CD4-positive, alpha-beta T cell treated with Interleukin-15 for 1 hour (primary cell): ENCODE measurements at places on chromosomes 5 and 9.

GRCh38 chr5:137831526-137831925 lies 36.1 kb upstream of the MYOT start:
- DNase-seq, result no peak

DNA sequence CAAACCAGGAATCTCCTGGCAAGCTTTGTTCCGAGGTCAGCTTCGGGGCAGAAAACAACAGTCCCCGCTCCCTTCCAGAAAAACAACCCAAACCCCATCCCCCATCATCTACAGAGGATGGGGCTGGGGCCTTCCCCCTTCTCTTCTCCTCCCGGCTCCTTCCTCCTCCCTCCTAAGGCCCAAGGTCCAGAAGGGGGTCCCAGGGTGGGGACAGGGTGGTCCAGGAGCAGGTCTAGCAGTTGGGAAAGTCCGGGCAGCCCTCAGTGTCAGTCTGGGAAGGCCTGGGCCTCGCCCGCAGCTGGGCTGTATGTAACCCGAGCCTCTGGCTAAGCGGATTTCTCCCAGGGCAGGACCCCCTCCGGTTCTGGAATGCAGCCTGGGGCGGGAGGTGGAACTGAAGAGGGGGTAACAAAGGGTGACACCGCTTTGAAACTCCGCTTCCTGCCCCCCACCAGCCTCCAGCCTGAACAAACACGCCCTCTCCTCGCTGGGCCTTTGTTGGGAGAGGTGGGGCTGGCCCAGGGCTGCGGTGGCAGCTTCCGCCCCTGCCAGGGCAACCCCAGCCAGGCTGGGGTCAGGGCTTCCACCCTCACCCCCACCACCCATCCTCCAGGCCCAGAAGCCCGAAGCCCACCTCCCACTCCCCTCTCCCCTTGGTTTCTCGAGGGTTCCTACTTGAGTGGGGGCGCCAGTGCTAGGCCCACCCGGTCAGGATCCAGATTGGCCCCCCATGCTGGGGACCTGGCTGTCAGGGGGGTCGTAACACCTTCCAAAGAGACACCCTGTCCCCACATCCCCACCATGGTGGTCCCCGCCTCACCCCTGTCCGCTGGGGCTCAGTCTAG lies 63.5 kb downstream of the C9orf50 start:
- no peak for DNase-seq

GRCh38 chr5:148206620-148207019 lies 3.8 kb downstream of the SPINK6 start:
- DNase-seq, result no peak

- no peak for DNase-seq
These were observed 2200.4 kb upstream of the C9orf72 start for GRCh38 chr9:29773676-29774075.

GRCh38 chr5:134851307-134851923 lies 5.6 kb downstream of the C5orf24 start:
- no peak for DNase-seq

DNA sequence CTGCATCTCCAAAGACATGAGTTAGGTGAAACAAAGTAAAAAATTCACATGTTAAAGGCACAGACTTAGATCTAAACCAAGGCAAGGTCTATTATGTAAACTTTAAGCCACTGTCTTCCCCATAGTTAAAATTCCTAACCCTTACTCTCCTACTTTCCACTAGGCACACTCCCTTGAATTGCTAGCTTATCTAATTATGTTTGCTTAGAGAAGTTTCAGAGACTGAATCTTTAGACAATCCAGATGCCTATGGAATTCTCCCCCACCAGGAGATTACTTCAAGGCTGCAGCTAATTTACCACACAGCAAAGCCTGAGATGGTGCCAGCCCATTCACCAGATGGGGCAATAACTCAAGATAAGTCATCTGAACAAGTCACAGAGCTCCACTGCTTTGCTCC lies 803.1 kb upstream of the COX7C start:
- DNase-seq, result no peak

DNA sequence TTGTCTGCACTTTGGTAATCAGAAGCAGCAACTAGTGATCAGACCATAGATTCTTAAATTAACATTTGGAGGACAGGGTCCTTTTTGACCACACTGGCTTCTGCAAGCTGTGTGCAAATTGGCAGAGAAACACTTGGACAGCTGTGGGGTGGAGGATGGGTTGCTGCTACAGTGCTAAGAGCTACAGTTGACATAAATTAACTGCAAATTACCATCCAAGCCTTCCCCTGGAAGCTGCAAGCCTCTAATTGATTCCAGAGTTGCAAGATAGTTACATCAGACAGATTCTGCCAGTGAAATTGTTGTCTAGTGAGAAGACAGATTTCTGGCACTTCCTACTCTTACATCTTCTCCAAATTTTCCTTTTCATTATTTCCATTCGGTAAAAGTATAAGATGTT lies 517.7 kb downstream of the DIRAS2 start:
- no peak for DNase-seq

DNA sequence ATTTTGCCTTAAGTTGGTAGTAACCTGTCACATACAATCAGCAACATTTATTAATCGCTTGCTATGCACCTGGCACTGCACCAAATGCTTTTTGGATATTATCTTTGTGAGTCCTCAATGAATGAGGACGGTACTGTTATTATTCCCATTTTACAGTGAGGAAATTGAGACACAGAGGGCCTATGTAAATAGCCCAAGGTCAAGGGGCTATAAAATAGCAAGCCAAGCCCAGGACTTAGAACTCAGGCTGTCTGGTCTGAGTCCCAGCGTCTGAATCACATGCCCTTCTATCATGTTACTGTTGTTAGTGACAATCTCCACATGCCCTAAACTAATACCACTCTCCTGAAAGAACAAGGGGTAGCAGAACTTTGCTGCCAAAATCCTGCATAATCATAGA lies 60.0 kb downstream of the ERAP1 start:
- no peak for DNase-seq

DNA sequence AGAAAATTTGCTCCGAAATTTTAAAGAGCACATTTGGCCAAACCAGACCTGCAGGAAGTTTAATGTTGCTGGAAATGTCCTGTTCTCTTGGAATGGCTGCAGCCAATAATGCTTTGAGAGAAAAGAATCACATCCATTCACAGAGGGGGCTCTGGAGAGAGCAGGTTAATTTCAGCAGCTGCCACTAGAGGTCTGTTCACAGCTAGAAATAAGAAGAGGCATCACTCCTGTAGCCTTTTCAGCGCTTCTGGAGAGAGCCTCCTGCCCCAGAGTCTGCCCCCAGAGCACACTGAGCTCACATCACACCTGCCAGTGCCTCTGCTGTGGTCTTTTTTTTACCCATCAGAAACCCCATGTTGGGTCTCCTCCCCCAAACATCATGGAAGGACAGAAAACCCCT lies 124.8 kb upstream of the RAD23B start:
- DNase-seq, result no peak

- DNase-seq, result no peak
These were observed 522.5 kb downstream of the TLE4 start for GRCh38 chr9:80094176-80094771.

DNA sequence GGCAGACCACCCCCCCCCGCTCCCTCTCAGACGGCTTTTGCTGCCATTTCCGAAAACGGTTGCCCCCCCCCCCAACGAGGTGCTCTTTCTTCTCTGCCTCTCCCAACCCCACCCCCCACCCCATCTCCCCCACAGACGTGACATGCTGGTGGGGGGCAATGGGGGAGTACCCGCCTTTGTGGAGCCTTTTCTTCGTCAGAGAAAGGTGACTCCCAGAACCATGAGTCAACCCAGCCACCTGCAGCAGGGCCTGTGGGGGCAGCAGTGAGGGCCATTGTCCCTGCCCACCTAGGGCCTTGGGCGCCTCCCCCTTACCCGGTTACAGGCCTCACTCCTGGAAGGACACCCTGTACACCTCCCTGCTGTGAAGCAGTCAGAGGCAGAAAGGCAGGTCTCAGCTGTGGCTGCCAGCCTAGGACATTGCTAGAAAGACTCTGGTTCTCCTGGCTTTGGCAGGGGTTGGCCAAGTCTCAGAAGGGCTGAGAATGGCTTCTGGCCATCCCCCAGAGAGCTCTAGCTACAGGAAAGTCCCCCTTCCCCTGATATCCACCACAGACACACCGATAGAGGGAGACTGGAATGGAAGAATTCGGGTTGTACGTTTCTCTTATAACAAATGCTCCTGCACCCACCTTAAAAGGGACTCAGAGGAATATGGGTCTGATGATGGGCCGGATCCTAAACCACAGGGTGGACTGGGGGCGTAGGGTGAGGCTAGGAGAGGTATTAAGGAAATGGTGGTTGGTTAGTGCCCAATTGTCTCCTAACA lies 2.2 kb downstream of the DNAJB5 start:
- no peak for DNase-seq

DNA sequence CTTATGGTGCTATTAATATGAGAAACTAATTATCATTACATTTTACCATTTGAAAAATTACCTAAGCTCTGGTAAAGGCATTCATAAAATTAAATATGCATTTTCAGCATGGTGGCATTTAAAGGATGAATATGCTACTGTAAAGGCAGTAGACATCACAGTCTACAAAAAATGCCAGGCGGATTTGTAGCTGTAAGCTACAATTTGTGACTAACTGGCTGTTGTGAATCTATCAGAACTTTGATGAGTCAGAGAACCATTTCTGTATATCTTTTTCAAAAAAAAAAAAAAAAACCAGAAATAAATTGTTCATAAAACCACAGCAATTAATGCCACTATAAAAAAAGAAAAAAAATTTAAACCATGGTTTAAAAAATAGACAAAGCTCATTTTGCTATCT lies 186.3 kb downstream of the NFIB start:
- no peak for DNase-seq
